Uterus (tissue), 4 donors: ENCODE measurements at places on chromosomes 3 and 15.

GRCh38 chr3:119918992-119919933 lies 137.4 kb downstream of the NR1I2 start:
- no peaks in the 10 kb centered on the region for H3K4me1 ChIP-seq
- no peaks in the 10 kb centered on the region for H3K36me3 ChIP-seq
- DNase-seq, result no peak
- H3K27ac ChIP-seq, result no peak overlapping the region
- H3K27me3 ChIP-seq, result no peaks in the 10 kb centered on the region
- no peak overlapping the region for H3K4me3 ChIP-seq

DNA sequence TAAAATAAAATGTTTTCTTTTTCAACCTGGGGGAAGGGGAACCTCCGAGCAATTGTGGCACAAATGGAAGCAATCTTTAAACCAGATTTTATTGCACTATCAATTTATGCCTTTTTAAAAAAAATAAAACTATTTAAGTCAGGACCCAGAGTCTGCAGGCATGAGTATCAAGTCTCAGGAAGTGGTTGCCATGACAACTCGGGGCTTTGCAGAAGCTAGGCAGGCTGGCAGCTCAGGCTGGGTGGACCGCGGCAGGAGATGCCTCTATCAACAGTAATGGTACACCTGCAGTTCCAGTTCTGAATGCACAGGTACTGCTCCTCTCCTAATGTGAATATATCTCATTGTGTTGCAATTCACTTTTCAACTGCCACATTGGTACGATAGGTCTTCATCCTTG lies 447.7 kb downstream of the GABRG3 start:
- no peaks in the 10 kb centered on the region for H3K36me3 ChIP-seq
- no peak overlapping the region for H3K27ac ChIP-seq
- H3K27me3 ChIP-seq, result no peaks in the 10 kb centered on the region
- no peaks in the 10 kb centered on the region for H3K4me1 ChIP-seq
- H3K4me3 ChIP-seq, result no peak overlapping the region

DNA sequence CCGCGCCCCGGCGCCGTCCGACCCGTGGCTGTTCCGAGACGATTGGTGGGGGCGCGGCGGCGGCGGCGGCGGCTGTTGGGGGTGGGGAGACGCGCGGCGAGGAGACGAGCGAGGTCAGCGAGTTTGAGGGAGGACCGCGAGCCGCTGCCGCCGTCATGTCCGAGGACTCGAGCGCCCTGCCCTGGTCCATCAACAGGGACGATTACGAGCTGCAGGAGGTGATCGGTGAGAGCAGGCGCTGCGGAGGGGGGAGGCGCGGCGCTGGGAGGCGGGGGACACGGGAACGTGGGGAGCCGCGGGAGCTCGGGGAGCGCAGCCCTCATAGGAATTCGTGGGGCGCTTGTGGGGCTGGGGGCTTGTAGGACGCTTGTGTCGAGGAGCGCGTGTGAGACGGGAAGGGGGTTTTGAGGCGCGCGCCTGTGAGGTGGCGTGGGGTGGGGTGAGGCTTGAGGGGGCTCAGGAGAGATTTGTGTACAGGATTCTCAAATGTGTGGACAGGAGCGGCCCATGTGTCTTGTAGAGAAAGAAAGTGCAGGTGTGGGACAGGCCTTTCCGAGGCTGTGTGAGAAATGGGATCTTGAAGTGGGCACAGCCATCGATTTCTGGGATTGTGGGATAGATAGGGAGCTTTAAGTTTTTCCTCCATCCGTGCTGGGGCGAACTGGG lies 518 bp downstream of the OXSR1 start:
- no peak for DNase-seq
- H3K27me3 ChIP-seq, result no peaks in the 10 kb centered on the region
- no peaks in the 10 kb centered on the region for H3K36me3 ChIP-seq
- H3K4me3 ChIP-seq, result peak overlapping the region; percentile 90

DNA sequence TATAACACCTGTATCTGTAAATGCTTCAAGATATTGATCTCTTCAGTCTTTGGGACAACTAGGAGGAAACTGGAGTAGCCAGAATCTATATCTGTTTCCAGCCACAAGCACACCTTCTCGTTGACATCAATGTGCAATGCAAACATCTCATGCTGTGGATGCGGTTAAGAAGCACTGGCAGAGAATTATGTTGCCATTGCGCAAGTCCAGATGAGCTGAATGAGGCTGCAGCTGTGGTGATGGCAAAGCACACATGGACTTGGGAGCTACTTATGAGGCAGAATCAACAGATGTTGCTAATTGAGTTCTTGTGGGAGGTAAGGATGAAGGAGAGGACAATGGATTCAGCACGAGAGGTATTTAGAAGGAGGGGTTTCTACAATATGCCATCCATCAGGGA lies 90.9 kb downstream of the STRIT1 start:
- no peaks in the 10 kb centered on the region for H3K4me1 ChIP-seq
- H3K36me3 ChIP-seq, result no peaks in the 10 kb centered on the region
- DNase-seq, result no peak
- H3K4me3 ChIP-seq, result no peak overlapping the region
- no peak overlapping the region for H3K27ac ChIP-seq
